ENCODE measurements at places on chromosomes 1 and 21.

GRCh38 chr1:5753549-5754421 is 238.4 kb downstream of the NPHP4 start:
- DNase-seq = no peak

- DNase-seq = no peak
Observed at GRCh38 chr1:207103892-207104373, at the start of gene C4BPA. Gene C4BPA, plus strand, starts transcription at chr1:207104233. Its CDS starts 8,793 bp downstream, at chr1:207113026.

DNA sequence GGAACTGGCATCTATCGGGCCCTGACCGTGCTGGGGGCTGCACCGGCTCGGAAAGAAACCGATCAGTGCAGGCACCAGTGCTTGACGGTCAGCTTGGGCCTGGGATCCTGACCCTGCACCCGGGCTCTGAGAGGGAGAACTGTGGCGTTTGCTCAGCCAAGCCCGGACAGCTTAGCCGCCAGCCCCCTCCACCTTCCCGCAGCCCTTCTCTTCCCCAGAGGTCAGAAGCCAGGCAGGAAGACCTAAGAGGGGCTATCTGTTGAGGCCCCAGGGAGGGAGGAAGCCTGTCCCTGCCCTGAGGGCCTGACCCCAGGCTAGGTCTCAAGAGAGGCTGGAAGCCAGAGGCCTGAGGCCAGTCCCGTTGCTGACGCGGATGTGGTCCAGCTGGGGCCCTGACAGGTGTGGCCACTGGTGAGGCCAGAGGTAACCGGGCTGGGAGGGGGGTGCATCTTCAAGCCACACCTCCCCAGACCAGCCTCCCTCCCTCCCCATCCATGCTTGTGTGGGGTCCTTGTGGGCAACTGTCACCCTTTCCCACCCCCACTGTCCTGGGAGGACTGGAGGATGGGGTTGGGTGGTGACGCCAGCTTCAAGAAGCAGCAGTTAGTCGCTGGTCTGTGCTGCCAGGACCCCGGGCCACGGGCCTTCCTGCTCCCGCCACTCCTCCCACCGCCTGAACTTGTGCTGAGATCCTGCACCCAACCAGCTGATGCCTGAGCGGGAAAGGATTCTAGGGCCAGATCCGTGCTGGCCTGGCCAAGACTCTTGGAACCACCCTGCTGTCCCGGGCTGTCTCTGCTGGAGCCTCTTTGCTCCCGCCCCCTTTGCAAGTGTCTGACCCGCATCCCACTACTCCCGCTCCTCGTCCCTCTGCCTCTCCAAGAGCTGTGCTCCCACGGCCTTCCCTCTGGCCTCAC is 2.6 kb upstream of the DVL1 start:
- no peak for DNase-seq

GRCh38 chr1:1117469-1117831 is 1.6 kb upstream of the C1orf159 start:
- no peak for DNase-seq

GRCh38 chr1:86822459-86822858 is 91.5 kb downstream of the SELENOF start:
- DNase-seq = no peak

DNA sequence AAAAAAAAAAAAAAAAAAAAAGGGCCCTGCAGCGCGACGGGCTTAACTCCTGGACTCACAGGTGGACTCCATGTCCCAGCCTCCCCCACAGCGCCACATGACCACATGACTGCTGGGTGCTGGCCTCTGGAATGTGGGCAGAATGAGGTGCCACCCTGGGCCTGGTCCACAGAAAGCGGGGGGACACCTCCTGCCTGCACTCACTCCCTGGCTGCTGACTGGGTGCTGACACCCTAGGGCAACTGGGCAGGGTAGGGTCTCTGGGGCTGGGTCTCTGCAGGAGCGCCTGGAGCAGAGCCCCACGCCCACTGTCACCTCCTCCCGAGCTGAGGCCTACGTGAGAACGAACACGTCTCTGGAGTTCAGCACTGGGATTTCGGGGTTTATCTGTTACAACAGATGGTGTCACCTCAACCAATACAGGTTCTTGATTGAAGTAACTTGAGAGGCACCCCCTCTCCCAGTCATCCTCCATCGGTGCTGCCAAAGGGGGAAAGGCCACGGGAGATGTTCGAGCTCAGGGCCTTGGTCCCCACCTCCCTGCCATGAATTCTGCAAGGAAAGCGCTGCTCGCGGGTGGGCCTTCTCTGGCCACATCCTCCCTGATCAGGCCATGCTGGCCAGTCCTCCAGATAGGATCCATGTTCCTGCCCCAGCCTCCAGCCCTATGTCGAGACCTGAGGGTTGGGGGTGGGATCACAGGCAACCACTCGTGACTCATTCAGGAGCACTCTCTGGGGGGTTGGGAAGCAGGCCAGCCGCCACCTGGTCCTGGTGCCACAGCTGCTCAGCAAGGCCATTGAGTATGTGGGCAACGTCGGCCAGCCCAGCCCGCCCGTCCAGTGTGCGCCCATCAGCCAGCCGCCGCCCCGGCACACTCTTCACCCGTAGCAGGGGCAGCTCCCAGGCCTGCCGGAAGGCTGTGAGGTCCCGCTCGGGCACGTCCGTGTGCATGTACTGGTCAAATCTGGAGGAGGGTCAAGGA is 5.4 kb downstream of the CPLANE2 start:
- DNase-seq = no peak

DNA sequence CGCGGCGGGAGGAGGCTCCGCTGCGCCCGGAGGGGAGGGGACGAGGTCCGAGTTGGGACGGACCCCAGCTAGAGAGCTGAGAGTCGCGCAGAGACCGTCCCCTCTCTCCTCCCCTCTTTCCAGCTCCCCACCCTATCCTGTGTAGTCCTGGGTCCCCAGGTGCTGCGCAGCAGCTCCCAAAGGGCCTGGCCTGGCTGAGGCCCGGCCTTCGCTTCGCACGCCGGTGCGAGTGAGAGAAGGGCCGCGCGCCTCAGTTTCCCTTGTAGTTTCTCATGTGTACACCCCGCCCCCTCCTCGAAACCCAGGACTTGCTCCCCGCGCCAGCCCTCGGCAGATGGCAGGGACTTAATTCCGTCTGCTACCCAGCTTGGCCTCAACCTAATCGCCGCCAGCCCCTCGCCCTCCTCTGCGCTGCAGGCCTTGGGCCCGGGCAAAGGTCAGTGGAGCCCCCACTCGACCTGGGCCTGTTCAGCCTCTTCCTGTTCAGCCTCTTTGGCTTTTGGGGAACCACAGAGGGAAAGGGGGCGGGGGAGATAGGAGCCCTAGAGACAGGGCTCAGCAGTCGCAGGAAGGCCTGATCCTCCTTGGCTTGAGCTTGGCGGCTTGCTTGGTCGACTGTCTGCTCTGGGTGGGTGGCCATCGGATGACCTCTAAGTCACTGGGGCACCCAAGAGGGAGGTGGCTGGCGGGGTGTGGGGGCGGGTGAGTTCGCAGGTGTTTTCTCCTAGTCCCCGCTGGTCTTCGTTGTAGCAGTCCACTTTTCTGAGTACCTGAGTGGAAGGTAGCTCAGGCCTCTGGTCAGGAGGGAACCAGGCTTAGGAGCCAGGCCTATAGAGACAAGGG is 1.0 kb downstream of the ZNF687 start:
- peak; percentile 58 for DNase-seq

DNA sequence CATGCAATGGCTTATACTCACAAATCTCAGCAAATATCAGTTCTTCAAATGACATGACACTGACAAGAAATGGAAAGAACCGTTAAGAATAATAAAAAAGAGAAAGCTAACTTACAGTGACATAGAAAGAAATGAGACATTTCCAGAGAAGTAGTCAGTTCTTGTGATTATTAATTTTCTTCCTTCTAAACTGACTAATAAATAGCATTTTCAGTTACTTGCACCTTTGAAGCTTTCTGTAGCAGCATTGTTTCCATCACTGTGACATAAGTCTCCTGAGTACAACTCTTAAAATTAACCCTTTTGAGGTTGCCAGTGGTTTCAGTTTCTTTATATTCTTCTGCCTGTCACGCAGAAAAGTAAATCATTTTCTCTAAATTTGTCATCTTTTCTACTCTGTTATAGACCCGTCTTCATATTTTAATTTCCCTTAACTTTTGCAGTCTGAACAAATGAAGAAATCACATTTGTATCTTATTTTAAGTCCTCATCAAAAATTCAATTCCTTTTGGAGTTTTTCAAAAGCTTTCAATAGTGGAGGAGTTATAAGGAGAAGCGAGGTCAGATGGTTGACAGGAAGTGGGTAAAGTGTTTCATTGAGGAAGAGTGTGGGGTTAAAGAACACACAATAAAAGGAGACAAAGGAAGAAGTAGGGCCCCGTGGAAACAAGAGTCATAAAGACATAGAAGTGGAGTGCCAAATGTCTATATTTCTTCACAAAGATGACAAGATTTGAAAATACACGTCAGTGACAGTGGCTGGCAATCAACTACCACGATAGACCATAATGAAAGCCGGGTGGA is 57.9 kb upstream of the S1PR1 start:
- no peak for DNase-seq

GRCh38 chr1:88376421-88376820 is 307.7 kb upstream of the PKN2 start:
- no peak for DNase-seq

- no peak for DNase-seq
Observed at GRCh38 chr1:68585351-68585750, 88.5 kb upstream of the DEPDC1 start.

GRCh38 chr1:21338573-21339355 is 48.5 kb upstream of the ECE1 start:
- peak; percentile 57 for DNase-seq

DNA sequence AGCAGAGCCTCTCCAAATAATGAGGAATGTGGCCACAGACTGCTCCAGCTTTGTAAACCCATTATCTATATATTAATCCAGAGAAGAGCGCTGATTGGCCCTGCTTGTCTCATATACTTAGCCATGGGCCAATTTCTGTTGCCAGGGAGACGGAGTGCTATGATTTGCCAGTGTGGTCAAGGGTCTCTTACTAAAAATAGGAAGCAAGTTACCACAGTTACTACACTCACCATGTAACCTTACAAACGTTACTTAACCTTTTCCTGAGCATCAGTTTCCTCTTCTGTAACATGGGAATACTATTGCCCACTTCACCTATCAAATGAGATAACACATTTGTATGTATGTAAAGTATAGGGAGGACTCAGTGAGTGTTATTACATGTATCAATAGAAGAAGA is 7.7 kb upstream of the S100A2 start:
- no peak for DNase-seq

DNA sequence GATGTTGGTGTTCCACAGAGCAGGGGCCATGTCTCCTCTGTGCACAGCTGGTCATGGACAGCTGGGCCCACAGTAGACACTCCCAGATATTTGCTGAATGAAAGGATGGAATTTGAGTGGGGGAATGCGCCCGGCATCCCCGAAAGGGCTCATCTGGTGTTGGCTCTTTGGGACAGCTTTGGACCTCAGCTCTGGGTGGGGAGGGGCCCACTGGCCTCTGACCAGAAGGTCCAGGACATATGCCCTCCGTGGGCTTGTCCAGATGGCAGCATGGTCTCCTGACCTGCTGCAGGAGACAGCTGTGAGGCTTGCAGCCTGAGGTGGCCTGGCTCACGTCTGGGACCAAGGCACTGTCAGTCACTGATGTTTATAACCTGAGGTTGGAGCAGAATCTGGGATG is 160.4 kb upstream of the AJAP1 start:
- no peak for DNase-seq

GRCh38 chr1:85146972-85147359 is 53.9 kb downstream of the SYDE2 start:
- peak; percentile 52 for DNase-seq

GRCh38 chr1:169488157-169488556 is 2.4 kb upstream of the SLC19A2 start:
- DNase-seq = no peak

GRCh38 chr1:1099506-1100183 is 16.2 kb downstream of the C1orf159 start:
- no peak for DNase-seq

DNA sequence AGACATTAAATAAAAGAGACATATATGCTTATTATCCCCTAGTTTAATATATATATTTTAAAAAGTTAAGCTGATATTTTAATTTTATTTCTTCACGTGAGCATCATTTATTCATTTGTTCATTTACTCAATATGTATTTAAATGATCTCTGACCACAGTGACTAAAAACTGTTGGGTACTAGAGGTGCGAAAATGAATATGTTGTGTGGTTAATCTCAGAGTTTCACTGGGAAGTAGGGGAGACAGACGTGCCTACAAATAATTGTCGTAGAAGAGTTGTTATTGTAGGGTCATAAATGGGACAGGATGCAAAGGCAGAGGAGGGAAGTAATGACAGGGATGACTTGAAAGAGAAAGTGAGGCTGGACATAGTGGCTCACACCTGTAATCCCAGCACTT is 213.0 kb upstream of the CACYBP start:
- no peak for DNase-seq

DNA sequence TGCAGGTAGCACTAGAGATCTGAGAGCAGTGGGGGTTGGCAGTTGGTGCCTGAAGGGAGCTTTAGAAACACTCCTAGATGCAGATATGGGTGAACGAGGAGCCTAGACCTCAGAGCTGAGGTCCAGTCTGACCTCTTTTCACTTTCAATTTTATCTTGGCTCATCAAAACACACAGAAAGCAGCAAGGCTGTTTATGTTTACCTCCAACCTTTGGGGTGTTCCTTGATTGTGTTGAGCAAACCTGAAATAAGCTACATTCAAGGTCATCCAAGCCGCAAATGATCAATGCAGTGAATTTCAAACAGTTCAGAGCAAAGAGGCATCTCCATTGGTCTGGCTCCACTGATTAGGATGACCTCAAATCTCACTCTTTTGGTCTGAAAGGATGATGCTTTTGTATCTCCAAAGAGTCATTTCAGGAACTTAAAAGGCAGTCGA is 1.3 kb downstream of the LY9 start:
- DNase-seq = no peak

DNA sequence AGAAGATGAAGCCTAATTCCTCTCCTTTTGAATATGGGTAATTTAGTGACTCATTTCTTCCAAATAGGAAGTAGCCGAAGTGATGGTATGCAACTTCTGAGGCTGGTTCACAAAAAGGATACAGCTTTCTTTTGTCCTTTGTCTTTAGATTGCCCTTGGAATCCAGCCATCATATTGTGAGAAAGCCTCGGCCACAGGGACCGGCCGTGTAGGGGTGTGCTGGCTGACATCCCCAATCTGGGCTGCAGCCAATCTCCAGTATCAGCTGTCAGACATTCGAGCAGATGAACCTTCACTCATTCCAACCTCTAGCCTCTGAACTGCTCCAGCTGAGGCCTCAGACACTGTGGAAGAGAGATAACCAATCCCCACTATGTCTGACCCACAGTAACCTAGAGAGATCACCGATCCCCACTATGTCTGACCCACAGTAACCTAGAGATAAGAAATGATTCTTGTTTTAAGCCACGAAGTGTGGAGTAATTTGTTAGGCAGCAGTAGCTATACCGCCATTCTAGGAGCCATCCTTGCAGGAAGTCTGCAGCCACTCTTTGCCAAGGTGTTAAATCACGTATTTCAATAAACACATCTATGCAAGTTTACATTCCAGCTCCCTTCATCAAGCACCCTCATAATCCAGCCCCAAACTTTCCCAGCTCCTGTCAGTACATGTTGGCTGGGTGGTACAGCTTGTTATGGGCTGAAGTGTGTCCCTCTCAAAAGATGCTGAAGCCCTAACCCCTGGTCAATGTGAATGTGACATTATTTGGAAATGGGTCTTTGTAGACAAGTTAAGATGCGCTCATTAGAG is 2.9 kb upstream of the DIP2A start:
- no peak for DNase-seq
